Stimulated activated CD4-positive, alpha-beta T cell treated with anti-CD3 and anti-CD28 coated beads, Interleukin-4, amount 100 ng/mL, for 24 hours (primary cell): ENCODE measurements at places on chromosomes 16 and 17.

GRCh38 chr17:17342242-17342945, 39.2 kb downstream of the NT5M start:
- no peak for DNase-seq

GRCh38 chr17:50175035-50175807, 9.4 kb downstream of the SGCA start:
- DNase-seq, result no peak

- no peak for DNase-seq
These were observed 44.0 kb upstream of the YPEL2 start for GRCh38 chr17:59287452-59287851.

DNA sequence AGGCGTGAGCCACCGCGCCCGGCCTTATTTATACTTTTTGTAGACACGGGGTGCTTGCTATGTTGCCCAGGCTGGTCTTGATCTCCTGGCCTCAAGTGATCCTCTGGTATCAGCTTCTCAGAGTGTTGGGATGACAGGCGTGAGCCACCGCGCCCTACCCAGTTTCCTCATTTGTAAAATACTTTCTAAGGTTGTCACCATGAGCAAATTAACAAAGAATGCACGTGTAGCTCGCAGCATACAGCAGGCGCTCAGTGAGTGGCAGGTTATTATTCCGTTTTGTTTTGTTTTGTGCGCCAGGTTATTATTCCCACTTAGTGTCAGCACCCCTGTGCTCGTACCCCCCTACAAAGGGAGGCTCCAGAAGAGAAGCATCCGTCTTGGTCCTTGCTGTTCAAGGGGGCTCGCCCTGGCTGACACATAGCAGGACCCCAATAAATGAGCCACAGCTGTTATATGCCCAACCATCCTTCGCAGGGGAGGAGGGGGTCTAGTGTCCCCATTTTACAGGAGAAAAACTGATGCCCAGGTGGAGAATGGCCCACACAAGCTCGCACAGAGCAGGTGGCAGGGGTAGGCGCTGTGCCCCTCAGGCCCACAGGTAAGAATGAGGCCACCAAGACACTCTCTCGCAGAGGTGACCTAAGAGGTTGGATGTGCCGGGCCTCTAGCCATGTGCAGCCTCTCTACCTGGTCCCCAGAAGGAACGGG, 686 bp upstream of the MIEF2 start:
- DNase-seq, result no peak

- DNase-seq, result no peak
These were observed 23.7 kb upstream of the WSCD1 start for GRCh38 chr17:6046431-6046830.

GRCh38 chr16:81905277-81905676, 106.0 kb downstream of the SDR42E1 start:
- no peak for DNase-seq

- DNase-seq, result no peak
These were observed 1.8 kb downstream of the MRPL28 start for GRCh38 chr16:368388-369158.

GRCh38 chr16:15494236-15494635, 59.8 kb downstream of the BMERB1 start:
- DNase-seq, result no peak

GRCh38 chr16:1980030-1980769, 1.1 kb downstream of the NOXO1 start:
- no peak for DNase-seq

GRCh38 chr17:3903881-3904290, 11.0 kb upstream of the CAMKK1 start:
- no peak for DNase-seq

DNA sequence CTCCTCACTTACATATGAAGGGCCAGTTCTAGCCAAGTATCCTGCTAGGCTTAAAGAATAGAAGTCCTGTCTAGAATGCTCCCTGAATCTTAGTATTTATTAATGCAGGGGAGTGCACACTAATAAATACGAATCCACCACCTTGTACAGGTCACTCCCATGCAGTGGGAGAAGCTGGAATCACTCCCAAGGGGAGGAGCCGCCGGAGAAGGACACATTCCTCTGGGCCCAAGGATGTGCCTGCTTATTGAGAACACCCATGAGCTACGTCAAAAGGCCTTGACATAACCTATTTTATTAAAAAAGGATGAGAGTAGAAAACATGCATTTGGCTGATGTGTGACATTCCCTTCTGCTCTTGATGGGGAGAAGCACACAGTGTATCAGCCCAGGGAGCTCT, 223.5 kb downstream of the SPECC1 start:
- DNase-seq, result no peak

- no peak for DNase-seq
These were observed 11.3 kb downstream of the RAI1 start for GRCh38 chr17:17692353-17693252.

- DNase-seq, result no peak
These were observed 14.7 kb downstream of the TMC5 start for GRCh38 chr16:19432429-19432828.

DNA sequence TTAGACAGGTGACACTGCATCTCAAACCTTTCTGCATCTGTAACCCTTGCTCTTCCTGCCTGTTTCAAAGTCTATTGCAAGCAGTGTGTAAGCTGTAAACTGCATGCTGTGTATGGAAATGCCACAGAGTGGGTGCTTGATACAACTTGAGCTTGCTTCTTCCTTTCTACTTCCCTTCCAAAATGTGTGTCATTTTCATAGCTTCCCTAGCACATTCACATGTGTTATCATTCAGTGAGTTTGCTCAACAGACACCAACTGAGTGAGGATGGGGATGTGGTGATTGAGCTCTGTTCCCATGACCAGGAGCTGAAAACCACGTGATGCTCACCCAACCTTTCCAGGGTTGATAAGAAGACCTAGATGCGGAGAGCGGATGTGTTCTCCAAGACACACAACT, 111.1 kb downstream of the VAT1L start:
- DNase-seq, result no peak

- no peak for DNase-seq
These were observed 84.3 kb downstream of the KSR1 start for GRCh38 chr17:27540318-27541101.

GRCh38 chr17:5049314-5049841, 14.2 kb upstream of the SLC52A1 start:
- DNase-seq, result peak; percentile 45

DNA sequence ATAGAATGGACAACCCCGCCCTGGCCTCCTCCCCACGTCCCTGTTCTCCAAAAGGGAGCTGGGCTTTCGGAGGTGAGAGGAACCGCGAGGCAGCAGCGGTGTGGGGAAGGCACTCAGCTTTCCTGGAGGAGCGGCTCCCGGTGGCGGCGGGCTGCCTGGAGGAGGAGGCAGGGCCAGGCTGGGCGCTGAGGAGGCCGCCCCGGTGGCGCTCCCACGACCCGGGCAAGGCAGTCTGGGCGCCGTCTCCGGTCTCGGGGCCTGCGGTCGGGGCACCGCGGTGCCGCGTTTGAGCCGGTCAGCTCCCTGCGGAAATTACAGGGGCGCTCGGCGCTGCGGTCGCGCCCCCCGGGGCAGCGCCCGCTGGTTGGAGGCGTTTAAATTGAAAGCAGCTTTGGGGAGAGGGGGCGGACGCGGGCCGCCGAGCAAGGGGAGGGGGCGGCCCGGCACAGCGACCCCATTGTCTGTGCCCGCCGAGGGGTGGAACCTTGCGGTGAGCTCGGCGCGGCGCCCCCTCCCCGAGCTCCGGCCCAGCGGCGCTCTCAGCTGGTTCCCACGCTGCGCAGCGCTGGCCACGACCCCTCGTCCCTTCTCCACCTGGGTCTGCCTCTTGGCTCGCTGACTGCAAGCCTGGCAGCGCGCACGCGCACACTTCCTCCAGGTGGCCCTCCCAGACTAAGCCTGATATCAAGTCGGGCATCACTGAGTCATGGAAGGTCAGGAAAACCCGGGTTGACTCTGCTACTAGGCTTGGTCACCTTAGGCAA, 58.7 kb upstream of the DLX4 start:
- peak; percentile 16 for DNase-seq

DNA sequence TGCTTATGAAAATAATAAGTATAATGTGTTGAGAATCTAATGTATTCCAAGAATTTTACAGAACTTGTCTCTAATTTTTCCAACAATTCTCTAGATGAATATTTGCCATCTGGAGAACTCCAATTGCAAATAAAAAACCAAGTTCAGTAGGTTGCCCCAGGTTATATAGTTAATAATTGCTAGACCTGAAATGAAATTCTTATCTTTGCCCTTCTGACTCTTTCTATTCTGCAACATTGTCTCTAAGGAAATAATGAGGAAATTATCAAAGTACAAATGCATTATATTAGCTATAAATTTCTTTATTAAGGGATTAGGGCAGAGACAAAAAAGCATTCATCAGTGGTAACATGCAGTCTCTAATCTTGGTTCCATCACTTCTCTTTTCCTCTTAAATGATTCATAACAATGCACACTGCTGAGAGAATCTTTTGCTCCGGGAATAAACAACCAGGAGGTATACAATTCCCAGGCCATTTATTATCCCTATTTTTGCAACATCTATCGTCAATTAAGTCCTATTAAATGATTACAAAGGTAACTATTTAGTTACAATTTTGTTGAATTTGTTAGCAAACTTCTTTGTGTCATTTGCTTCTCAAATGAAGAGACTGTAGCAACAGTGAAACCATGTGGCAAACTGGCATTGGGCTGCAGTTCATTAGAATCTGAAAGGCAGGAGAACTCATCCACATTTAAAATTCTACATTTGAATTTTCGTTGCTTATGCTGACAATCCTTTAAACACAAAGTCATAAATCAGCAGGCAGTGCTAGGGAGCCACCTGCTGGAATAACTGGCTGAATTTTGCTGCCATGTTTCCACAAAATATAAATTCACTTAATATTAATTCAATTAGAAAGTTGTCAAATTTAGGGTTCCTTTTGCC, 349.6 kb downstream of the KIF2B start:
- no peak for DNase-seq

DNA sequence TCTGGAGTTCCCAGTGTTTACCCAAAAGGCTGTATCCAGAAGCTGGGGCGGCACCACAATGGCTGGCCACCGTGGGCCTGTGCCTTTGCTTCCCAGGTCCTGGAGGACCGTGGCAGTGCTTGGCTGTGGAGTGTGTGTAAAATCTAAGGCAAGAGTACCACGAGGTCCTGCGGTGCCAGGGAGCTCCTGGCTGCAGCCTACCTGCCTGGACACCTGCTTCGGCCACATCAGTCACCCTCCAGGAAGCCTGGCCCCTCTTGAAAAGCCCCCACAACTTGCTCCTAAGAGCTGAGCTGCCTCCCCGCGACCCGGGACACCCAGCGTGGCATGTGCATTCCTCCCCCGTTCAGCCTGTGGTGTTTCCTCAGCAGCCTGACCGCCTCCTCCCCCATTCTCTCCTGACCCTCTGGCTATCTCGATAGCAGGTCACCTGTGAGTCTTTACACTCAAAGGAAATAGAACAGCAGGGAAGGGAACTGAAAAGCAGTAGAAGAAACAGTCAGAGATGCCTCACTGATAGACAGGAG, 7.9 kb downstream of the TIMM22 start:
- no peak for DNase-seq

DNA sequence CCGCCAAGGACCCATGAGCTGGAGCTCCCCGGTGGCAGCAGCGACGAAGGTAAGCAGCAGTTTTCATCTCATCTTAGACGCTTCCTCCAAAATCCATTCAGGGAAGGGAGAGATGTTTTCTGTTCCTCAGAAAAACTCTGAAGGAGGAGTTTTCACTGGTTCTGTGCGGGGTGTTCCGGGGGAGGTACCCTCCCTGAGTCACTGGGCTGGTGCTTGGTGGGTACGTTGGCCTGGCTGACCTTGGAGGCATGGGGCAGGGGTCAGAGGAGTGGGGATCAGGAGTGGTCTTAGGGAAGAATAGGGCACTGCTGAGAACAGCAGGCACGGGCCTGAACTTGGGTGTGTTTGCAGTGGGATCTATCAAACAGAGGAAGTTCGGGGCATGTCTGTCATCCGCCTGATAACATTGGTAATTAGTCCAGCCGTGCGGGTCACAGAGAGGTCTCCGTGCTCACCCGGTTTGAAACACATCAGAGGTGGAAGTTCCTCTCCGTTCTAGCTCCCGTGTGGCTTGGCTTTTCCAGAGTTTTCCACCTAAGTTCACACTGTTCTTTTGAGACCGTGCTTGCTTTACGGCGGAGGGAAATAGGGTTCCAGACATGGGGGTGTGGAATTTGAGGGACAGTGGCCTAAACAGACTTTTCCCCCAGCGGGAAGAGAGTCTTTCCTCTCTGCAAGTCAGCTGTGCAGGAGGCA, 59.6 kb upstream of the CIBAR2 start:
- DNase-seq, result no peak

GRCh38 chr17:64109400-64109799, 20.5 kb downstream of the ERN1 start:
- DNase-seq, result no peak

DNA sequence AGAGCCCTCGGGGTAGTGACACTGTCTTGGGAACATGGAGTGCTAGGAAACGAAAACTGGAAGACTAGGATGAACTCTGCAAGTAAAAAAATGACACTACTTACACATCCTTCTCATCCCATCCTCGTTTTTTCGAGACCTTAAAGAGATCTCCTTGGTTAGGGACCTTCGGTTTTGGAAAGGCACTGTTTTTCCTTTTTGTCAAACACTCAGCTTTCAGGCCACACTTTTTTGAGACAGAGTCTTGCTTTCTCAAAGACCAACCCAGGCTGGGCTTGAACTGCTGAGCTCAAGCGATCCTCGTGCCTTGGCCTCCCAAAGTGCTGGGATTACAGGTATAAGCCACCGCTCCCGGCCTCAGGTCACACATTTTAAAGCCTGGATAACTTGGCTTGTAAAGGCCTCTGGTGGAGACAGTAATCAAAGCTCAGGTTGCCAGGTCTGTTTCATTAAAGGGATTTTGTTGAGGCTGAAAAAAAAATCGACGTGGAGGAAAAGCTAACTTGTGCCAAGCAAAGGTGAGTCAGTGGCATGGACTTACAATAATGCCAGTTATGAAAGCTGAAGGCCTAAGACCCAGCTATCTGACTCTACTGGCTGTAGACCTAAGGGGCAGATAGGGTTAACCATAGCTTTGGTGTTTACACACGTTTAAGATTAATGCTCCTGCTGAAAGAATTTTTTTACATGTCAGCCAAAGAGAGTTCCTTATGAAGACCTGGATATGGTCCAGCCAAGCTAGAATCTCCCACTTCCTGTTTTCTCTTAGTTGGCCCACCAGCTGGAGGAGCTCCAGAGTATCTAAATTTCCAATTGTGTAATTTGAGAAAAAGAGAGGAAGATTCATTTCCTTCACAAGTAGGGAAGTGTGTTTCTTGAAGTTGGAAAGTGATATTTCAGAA, 823 bp downstream of the NBR1 start:
- DNase-seq, result peak; percentile 6

DNA sequence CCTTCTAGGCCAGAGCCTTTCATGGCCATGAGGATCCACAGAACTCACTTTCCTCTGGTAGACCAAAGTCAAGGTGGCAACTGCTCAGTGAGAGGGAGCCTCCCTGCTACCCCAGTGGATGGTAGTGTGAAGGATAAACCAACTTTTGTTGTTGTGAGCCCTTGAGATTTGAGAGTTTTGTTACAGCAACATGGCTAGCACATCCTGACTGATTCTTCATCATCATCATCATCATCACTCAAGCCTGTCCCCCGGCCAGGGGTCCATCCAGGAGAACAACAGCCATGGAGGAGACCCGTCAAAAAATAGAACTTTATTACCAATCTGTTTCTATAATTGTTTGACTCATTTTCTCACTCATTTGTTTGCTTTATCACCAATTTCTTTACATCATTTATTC, 23.7 kb downstream of the RAI1 start:
- DNase-seq, result no peak
